Dermis microvascular lymphatic vessel endothelial cell (primary cell): ENCODE measurements at places on chromosomes 2 and 18.

- DNase-seq, result peak; percentile 10
Observed at GRCh38 chr2:102187496-102188150, 800 bp downstream of the IL1RL2 start.

DNA sequence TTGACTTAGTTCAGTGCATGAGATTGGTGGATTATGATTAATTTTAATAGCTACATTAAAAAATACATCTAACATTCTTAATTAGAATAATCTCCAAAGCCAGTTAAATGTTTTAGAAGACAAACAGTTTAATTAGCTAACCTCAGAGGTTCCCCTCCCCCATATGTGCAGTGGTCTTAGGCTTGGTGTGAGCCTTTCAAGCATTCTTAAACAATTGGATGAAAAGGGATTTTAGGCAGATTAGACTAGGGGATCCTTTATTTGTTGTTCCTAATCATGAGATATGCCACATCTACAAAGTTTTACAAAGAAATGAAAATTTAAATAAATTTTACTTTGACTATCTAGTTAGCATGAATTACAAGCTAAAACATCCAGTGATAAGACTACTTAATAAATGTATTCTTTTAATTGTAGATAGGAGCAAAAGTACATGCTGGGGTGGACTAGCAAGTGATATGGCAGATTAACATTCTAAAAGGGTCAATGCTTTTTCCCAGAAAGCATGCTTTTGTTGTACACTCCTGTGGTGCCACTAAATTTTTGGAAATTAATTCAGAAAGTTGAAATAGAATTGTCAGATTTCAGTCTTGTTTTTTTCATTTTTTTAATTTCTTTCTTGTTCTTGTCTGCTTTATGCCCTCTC lies 42.7 kb upstream of the OTX1 start:
- no peak for DNase-seq

DNA sequence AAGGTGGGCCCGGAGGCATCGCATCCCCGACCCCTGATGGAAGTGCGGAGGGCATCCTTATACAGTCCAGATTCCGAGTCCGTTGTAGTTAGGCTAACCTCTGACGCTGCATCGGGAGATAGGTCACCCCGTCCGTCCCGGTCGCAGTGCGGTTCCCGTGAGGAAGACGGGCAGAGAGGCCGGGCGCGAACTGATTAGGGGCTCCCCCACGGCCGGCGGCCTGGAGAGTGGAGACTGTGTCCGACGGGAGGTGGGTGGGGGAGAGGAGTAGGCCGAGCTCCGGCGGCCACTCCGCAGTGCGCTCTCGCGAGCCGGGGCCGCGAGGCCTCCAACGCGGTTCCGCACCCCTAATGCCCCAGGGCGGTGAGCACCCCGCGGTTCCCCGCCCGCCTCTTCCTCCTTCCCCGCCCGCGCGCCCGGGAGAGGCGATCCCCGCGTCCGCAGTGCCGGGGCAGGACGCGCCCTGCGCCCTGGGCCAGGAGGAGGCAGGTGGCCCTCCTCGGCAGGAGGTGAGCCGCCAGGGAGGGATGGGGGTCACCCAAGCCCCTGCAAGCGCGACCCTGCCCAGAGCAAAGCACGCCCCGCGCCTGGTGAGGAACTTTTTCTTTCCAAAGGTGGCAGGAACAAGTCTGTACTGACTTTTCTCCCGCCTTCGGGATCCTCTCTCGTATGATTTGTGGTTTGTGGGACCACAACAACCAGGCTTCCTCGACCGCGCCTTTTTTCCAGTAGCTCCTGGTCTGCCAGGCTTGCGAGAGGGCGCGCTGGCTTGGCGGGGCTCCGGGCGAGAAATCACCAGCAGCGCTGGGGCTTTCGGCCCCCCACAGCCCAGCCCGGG lies 1.4 kb upstream of the SP5 start:
- no peak for DNase-seq

DNA sequence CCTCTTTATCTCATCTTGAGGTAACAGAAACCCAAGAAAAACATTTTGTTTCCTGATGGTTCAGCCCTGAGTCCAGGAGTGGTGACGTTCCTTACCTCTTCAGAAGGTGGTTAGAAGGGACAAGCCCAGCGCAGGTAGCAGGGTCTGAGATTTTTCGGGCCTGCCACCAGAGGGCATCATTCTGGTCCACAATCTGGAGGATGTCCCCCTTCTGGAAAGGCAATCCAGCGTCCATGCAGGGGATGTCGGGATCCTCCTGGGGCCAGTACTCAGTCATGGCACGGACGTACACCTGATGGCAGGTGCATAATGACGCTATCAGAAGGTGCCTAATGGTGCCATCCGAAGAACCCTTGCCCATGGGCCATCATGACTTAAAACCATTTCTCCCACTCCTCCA lies 17.7 kb downstream of the MPP4 start:
- no peak for DNase-seq

GRCh38 chr2:8058652-8059051 lies 623.2 kb upstream of the ID2 start:
- no peak for DNase-seq

DNA sequence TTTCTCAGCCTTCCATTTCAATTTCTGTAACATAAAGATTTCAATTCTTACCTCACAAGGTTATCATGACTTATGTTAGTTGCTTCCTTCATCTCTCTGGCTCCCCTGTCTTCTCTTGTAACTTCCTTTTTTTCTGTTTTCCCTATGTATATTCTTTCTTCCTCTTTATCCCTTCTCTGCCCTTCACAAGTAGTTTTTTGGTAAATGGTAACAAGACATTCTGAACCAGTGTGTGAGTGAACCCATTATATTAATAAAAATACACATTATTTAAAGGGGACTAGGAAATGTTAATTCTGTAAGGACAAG lies 8.4 kb downstream of the ACSL3 start:
- DNase-seq, result no peak

- DNase-seq, result no peak
Observed at GRCh38 chr2:99970292-99970868, 172.0 kb downstream of the AFF3 start.

GRCh38 chr18:39776766-39777165 lies 2178.3 kb upstream of the PIK3C3 start:
- DNase-seq, result no peak

- DNase-seq, result no peak
Observed at GRCh38 chr2:84481702-84482101, 22.6 kb upstream of the SUCLG1 start.

DNA sequence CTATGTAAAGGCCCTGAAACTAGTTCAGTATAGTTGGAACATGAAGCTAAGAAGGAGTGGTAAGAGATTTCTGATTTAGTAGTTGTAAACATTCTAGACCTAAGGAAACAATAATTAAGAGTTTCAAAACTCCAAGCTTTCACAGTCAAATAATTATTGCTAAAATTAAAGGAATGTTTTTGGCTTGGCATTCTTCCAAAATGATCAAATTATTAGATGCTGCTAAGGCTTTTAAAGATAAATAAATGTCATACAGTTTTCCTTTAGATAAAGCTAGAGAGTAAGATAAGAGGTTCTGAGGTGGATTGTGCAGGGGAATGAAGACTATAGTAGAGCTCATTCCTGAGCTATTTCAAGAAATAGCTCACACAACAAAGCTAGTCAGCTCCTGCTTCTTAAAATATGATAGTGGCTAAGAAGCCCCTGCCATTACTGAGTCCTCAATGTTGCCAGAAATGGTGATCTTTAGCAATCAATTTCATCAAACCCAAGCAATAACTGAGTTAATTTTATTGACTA lies 45.3 kb downstream of the ZC3H15 start:
- no peak for DNase-seq

DNA sequence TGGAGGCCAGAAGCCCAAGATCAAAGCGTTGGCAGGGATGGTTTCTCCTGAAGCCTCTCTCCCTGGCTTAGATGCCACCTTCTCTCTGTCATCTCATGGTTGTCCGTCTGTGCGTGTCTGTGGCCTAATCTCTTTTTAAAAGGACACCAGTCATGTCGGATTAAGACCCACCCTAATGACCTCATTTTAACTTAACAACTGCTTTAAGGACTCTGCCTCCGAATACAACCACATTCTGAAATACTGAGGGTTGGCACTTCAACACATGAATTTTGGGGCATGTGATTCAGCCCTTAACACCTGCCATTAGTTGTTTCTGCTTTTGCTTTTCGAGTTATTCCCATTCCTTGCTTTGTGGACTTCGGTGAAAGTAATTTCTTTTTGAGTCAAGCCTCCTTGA lies 97.8 kb upstream of the SMIM21 start:
- DNase-seq, result no peak

DNA sequence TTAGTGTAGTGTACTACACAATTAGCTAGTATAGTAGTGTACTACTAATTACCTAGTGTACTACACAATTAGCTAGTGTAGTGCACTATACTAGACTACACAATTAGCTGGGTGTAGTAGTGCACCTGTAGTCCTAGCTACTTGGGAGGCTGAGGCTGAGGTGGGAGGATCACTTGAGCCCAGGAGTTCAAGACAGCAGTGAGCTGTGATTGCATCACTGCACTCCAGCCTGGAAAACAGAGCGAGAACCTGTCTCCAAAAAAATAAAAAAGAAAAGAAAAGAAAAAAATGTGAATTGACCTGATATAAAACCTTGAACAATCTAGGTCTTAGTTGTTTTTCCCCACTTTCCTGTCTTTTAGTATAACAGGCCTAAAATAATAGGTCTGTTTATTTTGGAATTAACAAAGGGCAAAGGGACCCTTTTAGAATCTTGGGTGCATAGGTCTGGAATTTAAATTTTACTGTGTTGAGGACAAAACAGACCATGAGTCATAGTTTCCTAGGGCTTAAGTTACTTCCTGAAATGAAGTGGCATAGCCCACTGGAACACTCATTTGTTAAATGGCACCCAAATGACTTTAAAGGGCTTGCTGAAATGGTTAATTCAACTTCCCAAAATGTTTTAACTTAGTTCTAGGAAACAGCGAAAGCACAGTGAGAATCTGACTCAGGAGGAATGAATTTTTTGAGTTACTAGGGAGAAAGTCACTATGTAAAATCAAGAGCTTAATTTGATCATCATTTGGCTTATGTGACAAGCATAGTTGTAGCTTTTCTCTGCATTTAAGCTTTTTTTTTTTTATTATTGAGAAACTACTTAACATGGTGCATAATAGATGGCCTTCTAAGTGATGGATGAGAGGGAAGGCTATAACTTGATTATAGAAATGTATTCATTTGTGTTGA lies 50.7 kb upstream of the ARL5A start:
- peak; percentile 78 for DNase-seq

DNA sequence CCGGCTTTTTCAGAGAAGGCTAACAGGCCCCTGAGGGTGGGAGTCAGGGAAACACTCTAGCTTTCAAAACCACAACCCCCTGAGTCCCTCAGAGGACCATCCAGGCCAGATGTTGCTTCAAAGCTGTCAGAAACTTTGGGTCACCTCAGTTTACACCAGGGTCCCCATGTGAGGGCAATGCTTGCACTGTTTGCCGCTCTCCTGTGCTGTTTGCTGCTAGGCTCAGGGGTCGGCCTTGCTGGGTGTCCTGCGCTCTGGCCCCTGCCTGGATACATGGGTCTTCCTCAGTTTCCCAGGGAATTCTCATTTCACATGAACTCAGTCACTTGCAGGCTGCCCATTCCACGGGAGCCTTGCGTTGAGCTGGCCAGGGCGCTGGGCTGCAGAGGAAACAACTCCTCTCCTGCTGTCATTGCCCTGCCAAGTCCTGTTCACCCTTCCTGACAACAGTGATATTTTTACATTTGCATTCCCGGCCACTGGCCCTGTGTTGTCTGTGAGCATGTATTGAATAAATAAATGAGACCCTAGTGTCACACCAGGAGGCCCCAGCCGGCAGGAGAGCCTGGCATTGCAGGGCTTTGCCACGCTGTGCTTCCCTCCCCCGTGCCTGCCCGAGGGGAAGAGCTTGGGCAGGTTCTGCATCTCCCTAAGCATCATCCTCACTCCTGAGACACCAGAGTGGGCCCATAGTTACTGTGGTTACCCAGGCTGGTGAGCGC lies 73.2 kb upstream of the RAB6C start:
- DNase-seq, result no peak

GRCh38 chr2:5661362-5661761 lies 30.8 kb upstream of the SOX11 start:
- no peak for DNase-seq

DNA sequence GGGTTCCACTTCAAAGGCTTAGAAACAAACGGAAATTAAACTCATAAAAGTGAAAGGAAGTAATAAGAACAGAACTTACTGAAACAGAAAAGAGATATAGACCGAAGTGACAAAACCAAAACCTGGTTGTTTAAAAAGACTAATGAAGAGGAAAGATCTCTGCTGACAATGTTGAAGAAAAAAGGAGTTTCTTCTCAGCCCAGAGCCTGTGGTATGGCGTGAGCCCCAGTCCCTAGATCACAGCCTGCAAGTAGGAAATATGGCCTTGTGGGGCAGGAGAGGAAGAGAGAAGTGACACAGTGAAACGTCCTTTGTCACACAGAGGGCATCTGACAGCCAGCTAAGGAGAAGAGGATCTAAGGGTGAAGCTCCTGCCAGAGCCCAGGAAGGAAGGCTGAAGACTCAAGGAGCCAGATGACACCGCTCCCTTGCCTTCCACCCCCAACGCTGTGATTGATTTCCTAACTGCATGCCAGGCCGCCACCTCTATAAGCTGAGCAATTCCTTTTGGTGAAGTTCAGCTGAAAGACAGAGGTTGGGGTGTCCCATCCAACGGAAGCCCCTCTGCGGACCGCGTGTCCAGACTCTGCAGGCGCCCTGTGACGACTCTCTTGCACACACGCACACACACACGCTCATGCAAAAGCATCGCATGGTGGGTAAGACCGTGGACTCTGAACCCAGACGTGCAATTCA lies 141.1 kb downstream of the HDAC4 start:
- DNase-seq, result no peak

DNA sequence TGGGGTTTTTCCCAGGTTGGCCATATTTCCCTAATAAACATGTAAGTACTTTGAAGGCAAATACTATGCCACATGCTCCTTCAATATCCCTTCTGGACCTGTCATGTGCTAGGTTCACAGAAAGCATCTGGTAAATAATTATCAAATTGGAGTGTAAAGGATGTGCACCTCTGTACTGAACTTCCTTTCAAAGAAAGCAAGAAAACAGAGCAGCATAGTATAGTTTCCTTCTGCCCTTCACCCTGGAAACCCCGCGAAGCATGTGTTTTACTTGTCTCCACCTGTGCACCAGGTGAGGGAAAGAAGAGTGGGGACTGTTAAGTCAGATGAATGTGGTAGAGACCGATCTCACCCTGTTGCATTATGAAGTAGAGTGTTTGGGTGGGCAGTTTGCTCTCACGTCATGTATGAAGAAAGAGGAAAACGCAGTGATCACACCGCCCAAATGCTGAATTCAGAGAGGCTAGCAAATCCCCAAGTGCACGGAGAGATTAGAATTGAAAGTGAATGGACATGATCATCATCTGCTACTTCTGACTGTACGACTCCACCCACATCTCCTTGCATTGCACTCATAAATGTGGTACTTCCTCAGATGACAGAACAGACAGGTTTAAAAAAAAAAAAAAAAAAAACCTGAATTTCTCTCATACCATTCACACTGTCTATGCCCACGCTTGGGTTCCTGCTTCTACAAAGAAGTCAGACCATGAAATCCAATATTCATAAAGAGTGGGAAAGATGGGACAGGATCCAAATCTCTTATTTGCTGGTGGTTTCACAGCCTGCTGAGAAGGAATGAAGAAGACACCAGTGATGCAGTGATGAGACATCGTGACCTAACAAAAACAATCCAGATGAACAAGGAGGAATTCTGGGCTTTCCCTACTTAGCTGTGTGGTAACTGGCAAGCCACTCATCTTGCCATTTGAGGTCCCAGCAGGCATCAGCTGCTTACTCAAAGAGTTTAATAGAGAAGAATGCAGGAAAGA lies 448.6 kb downstream of the BCL11A start:
- no peak for DNase-seq
